ENCODE measurements at places on chromosomes 11 and 22.

GRCh38 chr22:44459041-44459440 lies 39.0 kb downstream of the RTL6 start:
- no peak for DNase-seq

GRCh38 chr11:72040491-72041363 lies 39.6 kb downstream of the NUMA1 start:
- peak; percentile 82 for DNase-seq

- no peak for DNase-seq
Observed at GRCh38 chr22:48631288-48631863, 1196.3 kb downstream of the BRD1 start.

DNA sequence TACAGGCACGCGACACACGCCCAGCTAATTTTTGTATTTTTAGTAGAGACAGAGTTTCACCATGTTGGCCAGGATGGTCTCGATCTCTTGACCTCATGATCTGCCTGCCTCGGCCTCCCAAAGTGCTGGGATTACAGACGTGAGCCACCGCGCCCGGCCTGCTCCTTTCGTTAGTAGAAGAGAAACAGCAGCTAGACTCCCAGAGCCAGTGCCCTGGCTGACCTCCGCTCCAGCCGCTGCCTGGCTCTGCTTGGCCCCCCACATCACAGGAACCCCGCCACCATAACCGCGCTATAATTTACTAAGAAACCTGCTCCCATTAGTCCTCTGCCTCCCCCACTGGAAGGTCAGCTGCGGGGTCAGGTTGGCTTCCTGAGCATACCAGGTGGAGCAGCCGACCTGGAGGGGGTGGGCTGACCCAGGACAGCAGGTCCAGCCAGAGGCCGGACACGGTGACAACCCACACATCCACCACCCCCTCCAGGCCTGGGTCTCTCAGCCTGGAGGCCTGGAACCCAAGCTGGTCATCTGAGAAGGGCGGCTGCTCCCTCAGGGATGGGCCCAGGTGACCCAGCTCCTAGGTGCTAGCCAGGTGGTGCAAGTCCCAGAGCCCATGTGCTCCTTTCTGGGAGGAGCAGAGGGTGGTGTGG lies 7.5 kb upstream of the POLDIP3 start:
- no peak for DNase-seq

GRCh38 chr22:25139062-25139461 lies 60.6 kb upstream of the CRYBB3 start:
- DNase-seq: no peak

DNA sequence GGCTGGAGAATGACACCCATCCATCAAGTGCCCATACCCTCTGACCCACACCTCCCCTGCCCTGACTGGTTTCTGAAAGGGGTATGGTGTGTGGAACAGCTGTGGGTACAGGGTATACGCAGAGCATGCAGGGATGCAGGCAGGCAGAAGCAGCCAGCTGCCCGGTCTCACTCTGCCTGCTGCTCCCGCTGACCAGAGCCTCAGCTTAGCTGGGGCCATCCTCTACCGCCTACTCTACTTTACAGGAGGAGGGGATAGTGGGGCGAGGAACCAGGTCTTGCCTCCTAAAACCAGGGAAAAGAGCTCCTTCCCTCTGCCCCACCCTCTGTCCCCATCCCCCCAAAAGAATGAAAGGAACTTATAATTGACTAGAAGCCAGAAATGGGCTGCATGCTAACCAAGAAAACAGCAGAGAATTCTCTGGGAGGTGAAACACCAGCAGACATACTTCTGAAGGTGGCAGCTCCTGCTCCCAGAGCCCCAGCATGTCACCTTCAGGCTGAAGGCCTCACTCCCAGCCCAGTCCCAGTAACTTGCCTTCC lies 13.0 kb upstream of the CHRM4 start:
- no peak for DNase-seq

- no peak for DNase-seq
Observed at GRCh38 chr22:49733631-49734030, 94.0 kb downstream of the BRD1 start.

DNA sequence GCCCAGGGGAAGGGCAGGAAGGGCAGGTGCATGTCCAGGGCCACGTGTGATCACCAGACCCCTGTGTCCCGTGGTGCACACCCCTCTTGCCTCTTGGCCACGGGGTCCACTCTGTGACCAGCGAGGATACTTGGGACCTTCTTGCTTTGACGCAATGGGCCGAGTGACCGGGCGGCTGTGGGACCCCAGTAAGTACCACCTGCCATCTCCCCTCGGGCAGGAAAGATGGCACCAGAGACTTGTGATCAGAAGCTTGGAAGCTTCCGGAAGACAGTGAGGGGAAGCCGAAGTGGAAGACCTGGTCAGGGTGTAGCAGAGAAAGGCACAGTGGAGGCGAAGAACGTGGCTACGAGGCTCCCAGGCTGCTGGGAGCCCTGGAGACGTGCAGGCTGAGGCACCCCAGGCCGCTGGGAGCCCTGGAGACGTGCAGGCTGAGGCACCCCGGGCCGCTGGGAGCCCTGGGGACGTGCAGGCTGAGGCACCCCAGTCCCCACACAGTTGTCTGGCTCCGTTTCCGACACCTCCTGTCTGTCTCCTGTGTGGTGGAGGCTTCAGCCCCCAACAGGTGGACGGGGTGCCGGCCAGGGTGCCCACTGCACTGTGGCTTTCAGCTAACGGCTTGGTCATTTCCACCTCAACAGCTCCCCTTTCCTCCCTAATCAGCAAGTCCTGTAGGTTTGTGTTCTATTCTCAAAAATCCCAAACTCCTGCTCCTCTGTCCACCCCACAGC lies 663.5 kb downstream of the BRD1 start:
- DNase-seq: no peak

DNA sequence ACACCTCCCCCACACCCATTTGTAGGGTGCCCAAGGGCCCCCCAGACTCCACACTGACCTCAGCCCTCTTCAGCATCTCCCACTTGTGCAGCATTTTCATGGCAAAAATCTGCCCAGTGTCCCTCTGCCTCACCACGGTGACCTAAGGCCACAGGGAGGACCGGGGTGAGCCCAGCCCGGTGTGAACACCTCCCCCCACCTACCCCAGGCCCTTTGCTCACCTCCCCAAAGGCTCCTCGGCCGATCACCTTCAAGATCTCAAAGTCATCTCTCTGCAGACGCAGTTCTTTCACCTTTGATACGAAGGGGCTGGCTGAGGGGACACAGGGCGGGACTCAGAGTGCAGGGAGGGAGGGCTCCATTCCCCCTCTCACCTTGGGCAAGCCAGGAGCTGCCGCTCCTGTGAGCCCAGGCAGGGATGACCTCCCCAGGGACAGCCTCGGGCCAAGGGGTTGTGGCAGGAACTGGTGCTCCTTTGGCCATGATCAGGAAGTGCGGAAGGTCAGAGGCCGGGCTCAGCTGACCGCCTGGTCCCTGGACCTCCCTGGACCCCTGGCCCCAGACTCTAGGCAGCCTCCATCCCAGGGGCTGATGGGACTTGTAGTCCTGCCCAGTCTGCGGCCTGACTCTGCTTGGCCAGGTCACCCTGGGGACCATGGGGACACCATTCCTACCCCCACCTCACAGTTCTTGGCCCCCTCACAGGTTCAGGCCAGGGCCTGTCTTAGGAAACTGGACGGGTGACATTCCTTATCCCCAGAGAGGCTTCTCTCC lies 2.7 kb downstream of the CDC42BPG start:
- DNase-seq: no peak

DNA sequence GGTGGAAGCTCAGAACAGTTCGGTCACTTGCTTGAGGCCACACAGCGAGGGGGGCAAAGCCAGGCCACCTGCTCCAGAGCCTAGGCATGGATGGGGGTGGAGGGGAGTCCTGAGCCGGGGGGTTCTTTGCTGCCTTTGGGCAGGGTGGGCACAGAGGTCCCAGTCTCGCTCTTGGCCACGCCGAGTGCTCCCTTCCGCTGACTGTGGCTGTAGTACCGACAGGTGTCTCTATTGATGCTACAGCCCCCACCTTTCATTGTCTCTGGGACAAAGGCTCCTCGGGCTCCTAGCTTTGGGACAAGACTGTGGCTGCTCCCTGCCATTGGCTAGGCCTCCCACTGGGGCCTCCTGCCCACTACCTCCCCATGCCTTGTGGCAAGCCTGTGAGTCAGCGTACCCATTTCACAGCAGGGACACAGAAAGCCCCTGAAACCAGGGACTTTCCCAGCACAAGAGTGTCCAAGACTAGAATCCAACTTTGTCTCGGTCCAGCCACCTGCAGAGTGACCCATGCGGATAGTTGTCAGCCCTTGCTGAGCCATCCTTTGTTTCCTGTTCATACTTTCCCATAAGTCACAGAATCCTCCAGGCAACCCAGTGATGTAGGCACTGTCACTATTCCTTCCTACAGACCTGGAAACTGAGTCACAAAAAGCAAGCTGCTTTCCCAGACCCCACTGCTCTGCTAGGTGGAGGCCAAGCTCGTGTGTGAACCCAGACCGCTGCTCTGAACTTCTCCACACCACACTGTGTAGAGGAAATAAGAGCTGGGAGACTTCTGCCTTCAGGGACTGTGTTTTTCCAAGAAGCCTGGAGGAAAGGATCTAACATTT lies 17.2 kb downstream of the MYEOV start:
- no peak for DNase-seq

DNA sequence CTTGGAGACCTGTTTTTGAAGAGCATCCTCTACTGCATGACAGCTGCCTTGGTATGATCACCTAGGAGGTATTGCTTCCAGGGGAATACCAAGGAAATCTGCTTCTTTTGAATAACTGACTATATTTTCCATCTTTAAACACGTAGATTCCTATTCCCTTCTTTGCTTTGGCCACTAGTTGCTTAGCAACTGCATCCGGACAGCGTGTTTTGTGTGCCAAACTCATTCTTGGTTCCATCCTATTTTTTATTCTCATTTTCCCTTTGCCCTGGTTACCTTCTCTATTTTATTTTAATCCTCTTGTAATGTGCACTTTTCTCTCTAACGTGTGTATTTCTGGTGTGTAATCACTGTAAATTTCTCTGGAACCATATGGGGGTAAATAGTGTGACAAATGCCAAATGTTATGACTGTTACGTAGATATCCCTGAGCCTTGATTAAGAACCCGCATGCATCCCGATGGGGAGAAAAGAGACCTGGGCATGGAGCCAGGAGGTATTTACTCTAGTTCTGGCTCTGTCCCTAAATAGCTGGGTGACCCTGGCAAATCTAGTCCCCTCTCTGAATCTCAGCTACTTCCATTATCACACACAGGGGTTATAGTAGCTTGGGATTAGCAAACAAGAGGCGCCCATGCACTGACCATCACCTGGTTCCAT lies 241.7 kb downstream of the MIAT start:
- peak; percentile 33 for DNase-seq

DNA sequence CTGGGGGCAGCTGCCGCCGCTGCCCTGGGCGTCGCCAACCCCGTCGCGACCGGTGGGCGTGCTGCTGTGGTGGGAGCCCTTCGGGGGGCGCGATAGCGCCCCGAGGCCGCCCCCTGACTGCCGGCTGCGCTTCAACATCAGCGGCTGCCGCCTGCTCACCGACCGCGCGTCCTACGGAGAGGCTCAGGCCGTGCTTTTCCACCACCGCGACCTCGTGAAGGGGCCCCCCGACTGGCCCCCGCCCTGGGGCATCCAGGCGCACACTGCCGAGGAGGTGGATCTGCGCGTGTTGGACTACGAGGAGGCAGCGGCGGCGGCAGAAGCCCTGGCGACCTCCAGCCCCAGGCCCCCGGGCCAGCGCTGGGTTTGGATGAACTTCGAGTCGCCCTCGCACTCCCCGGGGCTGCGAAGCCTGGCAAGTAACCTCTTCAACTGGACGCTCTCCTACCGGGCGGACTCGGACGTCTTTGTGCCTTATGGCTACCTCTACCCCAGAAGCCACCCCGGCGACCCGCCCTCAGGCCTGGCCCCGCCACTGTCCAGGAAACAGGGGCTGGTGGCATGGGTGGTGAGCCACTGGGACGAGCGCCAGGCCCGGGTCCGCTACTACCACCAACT lies 1.0 kb downstream of the FUT4 start:
- DNase-seq: no peak

GRCh38 chr11:78606667-78607066 lies 32.0 kb upstream of the NARS2 start:
- DNase-seq: no peak

DNA sequence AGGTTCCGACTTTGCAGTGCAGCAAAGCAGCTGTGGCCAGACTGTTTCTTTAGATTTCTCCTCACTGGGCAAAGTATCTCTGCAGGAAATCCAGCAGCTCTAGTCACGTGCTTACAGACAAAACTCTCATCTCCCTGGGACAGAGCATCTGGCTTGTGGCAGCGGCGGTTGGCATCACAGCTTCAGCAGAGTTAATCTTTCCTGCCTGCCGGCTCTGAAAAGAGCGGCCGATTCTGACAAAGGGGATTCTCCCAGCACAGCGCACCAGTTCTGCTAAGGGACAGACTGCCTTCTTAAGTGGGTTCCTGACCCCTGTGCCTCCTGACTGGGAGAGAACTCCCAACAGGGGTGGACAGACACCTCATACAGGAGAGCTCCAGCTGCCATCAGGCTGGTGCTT lies 1357.3 kb upstream of the TENM4 start:
- no peak for DNase-seq

GRCh38 chr11:18492888-18493287 lies 33.9 kb downstream of the TSG101 start:
- no peak for DNase-seq

DNA sequence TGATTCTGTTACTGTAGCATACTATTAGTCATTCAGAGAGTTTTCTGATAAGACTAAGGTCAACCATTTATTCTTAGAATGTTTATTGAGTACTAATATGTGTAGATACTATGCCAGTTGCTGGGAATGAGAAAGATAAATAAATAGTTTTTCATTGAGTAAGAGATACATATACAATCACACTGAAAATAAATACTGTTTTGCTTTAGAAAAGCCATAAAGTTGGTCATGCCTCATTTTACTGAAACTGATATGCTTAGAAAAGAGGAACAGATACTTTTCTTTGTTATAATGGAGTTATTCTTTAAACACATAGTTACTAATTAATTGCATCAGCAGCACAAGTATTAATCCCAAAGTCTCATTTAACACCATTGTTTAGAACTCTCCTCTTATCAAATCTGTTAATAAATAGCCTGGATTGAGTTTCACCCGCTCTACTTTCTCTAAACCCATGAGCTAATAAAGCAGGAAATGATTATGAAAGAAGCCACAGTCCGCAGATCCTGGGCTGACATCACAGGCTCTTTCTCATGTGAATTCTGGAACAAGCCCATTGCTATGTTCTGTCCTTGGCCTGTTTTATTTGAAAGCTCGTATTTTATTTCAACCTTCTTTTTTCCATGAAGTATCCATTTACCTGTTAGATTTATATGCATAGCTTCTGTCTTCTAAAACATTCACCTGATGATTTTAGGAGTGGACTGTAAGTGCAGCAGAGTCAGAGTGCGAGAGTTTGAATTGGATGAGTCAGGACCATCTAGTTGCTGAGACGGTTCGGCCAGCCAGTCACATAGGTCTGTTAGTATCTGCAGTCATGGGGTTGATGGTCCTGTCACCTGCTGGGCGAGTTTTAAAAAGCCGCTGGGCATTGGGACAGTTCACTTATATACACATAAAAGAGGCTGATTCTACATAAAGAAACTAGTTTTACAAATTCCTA lies 35.5 kb downstream of the PIWIL4 start:
- no peak for DNase-seq

Measured in NCI-H748 treated with DMSO at 0.1 percent for 48 hours (cell line).